GM04503 (cell line): ENCODE measurements at places on chromosomes 16 and 17.

DNA sequence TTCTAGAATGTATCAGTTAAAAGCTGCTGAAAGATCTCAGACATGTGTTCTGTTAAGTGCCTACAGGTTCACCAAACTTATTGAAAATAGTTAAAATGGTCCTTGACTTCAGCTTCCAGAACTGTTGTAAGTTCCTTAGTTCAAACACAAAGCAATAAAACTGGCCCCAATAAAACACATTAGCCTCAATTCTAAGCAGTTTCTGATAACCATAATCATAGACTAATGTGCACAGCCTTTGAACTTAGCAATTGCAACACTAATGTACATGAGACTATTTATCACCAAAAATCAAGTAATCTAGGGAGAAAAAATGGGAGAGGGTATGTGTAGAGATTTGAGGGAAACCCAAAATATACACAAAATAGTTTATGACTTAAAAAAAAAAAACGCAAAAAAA is 15.4 kb downstream of the PIGL start:
- no peak for DNase-seq

- no peak for DNase-seq
Observed at GRCh38 chr16:54027558-54027957, 259.0 kb downstream of the IRX3 start.

DNA sequence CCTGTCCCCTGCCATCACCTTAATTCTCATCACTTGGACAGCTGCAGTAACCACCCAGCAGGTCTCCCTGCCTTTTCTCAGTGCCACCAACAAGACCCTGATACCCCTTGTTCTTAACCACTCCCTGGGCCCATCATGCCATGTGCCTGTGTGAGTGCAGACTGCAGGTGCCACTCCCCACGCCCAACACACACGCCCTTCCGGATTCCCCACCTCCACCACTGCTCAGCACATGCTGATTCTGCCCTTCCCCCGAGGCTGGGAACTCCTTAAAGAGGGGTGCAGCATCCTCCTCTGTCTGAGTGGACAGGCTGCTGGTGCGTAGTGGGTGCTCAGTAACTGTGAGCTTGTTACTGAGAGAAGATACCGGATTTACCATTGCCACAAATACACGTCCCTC is 52.4 kb downstream of the PLD6 start:
- no peak for DNase-seq

GRCh38 chr17:42459256-42459800 is 650 bp downstream of the ATP6V0A1 start:
- no peak for DNase-seq

DNA sequence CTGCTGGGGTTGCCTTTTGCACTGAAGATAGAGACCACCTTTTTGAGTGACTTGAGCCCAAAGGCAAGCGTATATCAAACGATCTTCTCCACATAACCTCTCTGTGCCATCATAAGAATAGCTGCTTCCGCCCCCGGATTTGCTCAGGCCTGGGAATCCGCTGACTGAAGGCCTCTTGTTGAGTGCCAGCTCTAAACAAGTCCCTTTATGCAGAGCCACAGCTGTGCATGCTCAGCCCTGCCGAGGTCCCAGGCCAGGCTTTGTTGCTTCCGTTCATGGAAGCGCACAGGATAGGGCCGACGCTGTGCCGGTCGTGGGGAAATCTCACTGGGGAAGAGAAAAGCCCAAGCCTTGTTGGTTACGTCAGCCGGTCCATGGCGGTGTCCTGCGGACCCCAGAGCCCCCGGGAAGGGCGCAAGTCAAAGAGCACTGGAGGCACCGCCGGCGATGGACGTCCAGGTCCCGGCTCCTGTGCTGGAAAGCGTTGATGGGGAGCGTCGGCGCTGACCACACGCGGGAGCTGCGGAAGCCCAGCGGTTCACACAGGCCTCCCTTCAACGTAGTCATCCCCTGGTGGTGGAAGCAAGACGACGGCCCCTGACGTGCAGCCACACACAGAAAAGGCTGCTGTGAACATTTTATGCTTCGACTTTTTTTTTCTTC is 23.5 kb upstream of the RPL13 start:
- DNase-seq = no peak

DNA sequence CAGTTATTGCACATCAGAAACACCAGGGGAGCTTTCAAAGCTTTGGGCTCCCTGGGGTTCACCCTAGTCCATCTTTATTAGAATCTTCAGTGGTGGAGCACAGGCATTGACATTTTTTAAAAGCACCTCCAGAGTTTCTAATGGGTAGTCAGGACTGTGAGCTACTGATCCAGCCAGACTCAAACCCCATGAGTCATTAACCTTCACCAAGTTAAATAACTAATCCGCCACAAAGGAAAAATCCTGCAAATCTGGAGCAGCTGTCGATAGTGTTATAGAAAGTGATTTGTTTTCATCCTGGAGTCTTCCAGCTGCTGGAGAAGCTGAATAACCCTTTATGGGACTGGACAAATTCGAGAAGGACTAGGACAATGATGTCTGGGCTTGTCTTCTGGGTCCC is 93.2 kb upstream of the PIRT start:
- DNase-seq = no peak

- DNase-seq = no peak
Observed at GRCh38 chr17:36085765-36086164, 4.2 kb downstream of the CCL3 start.

DNA sequence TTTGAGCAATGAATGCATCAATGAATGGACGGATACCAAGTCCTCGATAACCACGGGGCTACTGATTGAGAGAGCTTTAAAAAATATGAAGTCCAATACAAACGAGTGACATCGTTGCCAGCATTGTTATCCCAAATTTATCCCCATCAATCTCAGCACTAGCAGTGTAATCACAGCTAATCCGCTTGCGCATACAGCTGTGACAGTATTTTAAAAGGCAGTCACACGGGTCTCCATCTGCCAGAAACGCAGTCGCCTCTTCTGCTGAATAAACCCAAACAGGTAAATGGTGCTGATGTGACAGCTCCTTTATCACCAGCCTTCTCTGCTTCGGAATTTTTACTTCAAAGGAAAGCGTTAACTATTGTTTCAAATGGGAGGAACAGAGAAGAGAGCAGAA is 311.1 kb downstream of the XYLT1 start:
- no peak for DNase-seq

GRCh38 chr16:79310710-79311109 is 289.8 kb downstream of the MAF start:
- DNase-seq = no peak

DNA sequence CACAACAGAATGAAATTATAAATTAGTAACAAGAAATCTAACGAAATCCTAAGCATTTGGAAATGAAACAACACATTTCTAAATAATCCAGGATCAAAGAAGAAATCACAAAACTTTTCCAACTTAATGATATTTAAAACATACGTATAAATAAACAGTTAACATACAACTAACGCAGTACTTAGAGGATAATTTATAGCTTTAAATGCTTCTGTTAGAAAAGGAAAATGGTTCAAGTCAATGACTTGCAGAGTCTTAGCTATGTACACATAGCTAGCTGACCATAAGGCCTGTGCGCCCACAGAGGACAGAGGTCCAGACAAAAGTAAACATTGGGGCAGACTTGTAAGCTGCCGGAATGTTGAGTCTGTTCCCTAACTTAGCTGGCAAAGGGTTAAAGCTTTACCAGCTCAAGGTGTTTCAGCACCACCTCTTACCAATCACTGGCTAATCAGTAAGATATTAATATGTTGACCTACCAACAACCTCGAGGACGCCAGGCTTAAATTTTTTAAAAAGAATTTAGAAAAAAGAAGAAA is 84.6 kb downstream of the PARN start:
- no peak for DNase-seq

DNA sequence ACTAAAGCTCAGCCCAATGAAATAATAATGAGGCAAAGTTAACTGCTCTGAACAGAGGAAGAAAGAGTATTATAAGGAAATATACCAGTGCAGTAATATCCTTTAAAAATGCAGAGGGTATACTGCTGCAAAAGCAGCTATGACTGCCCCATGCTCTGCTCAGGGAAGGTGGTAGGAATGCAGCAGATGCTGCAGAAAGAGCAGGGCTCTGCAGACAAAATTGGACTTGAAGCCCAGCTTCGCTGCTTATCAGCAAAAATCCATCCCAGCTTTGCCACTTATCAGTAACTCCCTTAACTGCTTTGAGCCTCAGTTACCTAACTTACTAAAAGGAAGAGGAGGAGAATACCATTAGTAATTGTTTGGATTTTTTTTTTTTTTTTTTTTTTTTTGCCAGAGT is 533.8 kb upstream of the CDH5 start:
- no peak for DNase-seq

- no peak for DNase-seq
Observed at GRCh38 chr17:27538156-27538955, 82.1 kb downstream of the KSR1 start.

DNA sequence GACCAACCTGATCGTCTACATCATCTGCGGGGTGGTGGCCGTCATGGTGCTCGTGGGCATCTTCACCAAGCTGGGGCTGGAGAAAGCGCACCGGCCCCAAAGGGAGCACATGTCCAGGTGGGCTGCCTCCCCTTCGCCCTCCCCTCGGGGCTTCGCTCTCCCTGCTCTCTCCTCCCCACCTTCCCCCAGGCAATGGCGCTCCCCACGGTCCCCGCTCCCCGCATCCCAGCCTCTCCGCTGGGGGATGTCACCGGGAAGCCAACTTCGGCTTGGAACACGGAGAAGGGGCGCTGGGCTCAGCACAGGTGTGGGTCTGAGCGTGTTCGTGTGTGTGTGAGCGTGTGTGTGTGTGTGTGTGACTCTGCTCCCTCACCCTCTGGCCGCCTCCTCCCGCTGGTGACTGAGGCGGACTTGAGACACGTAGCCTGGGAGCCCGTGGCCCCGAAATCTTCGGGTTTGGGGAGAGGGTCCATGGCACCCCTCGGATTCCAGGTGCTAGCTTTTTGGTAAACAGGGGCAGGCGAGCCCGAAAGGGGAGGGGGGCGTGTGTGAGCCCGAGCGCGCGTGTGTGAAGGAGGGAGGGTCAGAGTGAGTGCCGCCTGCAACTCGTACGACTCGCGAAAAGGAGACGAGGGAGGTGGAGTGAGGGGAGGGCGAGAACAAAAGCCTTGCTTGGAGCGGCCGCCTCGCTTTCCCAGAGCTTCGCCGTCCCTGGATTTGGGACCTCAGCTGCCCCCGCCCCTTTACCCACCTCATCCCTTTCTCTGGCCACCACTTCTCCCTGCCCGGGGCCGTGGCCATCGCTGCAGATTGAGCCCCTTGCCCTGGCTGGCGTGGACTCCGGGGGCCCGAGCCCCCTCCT is 1.3 kb downstream of the SHISA9 start:
- no peak for DNase-seq

DNA sequence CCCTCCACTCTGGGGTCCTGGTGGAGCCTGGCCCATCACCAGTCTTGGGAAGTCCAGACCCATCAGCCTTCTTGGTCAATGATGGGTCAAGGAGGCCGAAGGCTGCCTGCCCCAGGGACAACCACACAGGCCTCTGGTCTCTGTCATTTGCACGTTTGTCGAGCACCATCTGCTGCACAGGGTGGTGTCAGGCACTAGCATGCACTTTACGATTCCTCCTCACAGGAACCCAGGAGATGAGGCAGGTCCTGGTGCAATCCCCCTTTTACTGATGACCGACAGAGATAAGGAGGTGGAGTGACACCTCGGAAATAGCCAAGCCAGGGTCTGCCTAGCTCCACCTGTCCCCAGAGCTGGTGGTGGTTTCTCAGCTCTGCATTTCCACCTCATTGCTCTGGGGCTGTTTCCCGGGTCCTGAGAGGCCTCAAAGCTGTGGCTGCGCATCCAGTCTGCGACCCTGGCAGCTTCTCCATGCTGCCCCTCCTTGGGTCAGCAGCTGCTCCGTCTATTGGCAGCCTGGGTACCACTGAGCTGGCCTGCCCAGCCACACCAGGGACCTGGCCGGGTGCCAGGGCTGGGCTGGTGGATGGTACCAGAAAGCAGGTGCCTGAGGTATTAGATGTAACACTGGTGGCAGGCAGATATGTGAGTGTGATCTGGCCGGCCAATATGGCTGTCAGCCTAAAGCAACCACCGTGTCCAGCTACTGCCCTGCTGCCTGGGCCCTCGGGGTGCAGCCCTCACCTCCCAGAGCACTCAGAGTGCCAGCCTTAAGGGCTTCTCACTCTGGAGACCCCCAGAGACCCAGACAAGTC is 10.0 kb downstream of the MMP15 start:
- no peak for DNase-seq

- no peak for DNase-seq
Observed at GRCh38 chr16:77553130-77553529, 118.3 kb upstream of the ADAMTS18 start.

- DNase-seq = no peak
Observed at GRCh38 chr17:40064971-40065768, 2.4 kb downstream of the THRA start.

GRCh38 chr17:21530311-21530710 is 154.2 kb downstream of the KCNJ12 start:
- no peak for DNase-seq

DNA sequence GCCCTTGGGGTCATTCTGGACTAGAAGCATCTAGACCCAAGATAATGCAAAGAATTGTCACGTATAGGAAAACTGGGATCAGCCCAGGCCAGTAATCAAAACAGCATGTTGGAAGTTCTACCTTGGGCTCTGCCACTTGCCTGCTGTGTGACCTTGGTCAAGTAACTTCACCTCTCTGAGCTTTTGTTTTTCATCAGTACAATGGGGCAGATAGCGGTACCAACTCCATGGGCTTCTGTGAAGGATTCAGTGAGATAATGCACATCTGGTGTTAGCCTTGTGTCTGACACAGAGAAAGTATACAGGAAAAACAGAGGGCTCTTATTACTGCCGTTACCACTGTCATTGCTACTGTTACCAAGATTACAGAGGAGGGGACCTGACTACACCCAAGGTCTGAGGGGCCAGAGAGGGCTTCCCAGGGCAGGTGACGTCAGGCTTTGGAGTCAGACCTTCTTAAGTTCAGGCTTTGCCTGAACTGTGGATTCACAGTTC is 24.6 kb downstream of the CMIP start:
- DNase-seq = no peak

DNA sequence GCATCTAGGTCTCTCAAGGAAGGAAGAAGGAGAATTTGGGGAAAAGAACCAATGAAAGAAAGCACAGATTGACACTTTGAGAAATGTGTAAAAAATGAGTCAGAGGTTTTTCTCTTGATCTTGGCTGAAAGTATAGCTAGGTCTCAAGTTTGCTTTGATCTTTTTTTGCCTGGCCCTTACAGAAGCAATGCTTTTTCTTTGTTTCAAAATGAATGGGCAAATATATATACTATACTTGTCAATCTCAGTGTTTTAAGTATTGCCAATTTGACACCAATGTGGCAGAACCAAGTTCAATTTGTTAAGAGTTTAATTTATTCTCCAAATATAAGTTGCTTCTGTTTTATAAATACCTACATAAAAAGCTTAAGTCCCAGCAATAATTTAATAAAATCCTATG is 119.6 kb downstream of the PPM1E start:
- no peak for DNase-seq

- DNase-seq = no peak
Observed at GRCh38 chr17:75514919-75515495, 330 bp downstream of the CASKIN2 start.
